Stimulated activated CD4-positive, alpha-beta T cell treated with anti-CD3 and anti-CD28 coated beads, Interleukin-12 subunit alpha, Interleukin-12 subunit beta, amount 100 ng/mL, for 24 hours (primary cell): ENCODE measurements at places on chromosomes 16 and 17.

DNA sequence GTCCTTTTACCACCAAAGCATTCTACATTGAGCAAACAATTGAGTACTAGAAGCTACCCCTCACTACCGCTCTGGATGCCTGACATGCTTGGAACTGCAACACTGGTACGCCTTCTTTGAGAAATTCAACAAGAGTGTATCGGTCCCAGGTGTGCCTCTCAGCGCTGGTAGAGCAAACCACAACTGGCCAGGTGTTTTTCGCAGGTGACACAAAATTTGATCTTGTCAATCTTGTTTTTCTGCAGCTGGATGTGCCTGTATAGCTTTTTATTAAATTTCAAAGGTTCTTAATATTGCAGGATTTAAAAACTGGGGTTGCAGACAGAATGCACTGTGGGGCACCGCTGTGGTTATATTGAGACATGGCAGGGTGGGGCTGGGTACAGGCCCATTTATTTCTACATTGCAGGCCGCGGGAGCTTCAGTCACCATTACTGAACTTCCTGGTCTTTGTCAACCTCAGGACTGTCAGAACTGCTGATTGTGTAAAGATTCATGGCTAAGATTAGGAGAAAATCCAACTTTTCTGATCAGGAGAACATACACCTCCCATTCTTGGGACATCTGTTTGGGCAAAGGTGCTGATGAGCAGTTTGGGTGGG lies 4.5 kb upstream of the SNX20 start:
- no peak for DNase-seq

DNA sequence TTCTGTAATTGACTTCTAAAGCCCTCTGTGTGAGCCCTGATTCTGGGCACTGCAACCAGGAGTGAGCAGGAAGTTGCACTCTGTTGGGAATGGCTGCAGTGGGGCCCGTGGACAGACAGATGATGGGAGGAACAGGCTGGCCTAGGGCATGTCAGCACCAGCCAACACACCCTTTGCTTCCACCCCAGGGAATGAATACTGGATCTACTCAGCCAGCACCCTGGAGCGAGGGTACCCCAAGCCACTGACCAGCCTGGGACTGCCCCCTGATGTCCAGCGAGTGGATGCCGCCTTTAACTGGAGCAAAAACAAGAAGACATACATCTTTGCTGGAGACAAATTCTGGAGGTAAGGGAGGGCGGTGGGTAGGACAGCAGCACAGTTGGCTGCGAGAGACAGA lies 10.8 kb upstream of the LPCAT2 start:
- no peak for DNase-seq

DNA sequence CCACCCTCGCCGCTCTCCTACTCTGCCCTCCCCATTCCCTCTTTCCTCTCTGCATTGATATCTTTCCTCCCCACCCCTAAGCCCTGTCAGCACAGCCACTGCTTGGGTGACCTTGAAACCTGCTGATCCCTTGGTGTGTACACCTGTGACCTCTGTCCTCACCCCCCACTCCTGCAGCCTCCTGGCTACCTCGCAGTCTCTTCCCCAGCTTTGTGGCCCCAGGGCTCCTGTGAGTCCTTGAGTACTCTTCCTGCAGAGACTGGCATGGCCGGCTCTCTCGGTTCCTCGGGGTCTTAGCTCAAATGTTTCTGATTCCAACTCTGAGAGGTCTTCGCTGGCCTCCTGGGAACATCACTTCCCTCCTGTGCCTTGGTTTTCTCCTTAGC lies 31.7 kb downstream of the ADCY7 start:
- no peak for DNase-seq

DNA sequence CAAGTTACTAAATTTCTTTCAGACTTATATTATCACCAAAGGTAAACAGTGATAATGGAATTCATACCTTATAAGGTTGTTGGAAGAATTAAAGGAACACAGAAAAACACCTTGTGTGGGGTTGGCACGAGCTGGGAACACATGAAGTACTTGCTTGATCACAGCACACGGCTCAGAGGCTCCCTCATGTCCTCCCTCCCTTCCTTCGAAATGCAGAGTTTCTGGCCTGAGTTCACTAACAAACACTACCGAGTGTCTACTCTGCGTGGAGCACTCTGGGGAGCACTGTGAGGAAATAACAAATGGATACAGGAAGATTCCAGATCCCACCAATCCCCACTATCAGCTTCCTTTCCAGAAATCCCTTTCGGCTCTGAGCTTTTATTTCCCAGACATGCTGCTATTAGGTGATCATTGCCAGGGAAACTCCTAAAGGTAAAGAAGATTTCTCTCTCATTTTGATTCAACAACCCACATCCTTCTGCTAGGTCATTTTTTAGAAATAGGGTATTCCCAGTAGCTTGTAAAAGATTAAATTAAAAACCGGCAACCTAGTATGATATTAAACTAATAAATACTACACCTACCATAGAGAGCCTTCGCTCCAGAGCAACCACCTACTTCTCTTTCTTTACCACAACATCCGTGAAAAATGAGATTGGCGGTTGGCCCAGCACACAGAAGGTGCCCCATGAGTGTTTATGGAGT lies 6.1 kb upstream of the HNF1B start:
- no peak for DNase-seq

DNA sequence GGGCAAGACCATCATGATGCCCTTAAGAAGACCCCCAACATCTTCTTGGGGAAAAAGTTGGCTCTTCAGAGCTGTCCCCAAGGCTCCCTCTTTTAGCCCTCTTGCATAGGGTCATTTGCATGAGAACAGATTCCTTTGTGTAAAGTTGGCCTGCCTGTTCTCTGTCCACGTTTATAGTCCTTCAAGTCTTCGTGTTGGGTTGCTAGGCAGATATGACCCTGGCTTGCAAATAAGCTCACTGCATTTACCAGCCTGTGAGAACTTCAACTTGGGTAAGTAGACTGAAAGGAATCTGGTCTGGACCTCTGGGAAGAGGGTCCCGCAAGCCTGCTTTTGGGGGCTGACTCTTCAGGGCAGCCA lies 2.9 kb downstream of the ARSG start:
- no peak for DNase-seq

DNA sequence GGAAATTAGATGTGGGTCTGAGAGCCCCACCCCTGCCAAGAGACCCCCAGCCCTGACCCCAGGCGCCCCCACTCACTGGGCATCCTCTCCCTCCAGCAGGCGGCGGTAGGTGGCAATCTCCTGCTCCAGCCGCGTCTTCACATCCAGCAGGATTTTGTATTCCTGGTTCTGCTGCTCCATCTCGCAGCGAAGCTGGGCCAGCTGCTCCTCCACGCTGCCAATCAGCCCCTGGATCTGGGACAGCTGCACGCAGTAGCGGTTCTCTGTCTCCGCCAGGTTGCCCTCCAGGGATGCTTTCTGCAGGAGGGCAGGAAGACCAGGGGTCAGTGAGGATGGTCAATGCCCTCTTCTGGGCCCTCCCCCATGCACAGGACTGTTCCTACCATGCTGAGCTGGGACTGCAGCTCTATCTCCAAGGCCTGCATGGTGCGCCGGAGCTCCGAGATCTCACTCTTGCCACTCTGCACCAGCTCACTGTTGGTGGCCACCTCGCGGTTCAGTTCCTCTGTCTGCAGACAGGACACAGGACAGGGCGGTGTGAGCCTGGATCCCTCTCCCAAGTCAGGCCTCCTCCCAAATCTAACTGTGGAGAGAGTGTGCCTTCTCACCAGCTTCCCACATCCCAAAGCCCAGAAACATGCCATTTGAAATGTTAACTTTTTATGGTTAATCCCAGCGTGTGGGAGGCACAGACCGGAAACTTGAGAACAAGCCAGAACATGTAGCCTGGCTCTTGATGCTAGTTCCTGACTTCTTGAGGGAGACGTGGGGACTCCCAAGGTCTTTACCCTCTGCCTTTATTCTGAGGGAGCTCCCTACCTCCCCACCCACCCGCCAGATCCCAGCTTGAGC lies 3.6 kb downstream of the KRT17 start:
- no peak for DNase-seq

GRCh38 chr16:16033208-16033717 lies 83.8 kb downstream of the ABCC1 start:
- no peak for DNase-seq

GRCh38 chr16:71895679-71896365 lies 491 bp downstream of the IST1 start:
- no peak for DNase-seq

GRCh38 chr16:56262148-56262547 lies 70.9 kb downstream of the GNAO1 start:
- DNase-seq, result no peak

GRCh38 chr17:74118504-74118903 lies 85.0 kb upstream of the RPL38 start:
- DNase-seq, result no peak

DNA sequence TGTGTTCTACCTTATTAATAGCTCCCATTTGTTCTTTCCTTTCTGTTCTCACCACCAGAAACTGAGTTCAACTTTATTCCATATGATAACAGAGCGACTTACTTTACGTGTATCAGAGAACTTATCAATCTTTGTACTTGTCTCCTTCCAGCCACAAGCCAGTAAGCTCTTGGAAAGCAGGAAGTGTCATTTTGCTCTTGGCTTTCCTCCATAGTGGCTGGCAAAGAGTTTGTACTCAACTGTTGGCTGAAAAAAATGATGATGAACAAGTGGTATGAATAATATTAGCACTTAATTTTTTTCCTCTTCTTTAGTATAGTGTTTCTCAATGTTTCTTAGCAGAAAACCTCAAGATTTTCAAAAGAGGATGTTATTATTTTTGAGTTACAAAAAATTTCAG lies 182.4 kb upstream of the TOM1L1 start:
- no peak for DNase-seq

- no peak for DNase-seq
Measured at GRCh38 chr16:49744244-49745220, 111.4 kb downstream of the ZNF423 start.

DNA sequence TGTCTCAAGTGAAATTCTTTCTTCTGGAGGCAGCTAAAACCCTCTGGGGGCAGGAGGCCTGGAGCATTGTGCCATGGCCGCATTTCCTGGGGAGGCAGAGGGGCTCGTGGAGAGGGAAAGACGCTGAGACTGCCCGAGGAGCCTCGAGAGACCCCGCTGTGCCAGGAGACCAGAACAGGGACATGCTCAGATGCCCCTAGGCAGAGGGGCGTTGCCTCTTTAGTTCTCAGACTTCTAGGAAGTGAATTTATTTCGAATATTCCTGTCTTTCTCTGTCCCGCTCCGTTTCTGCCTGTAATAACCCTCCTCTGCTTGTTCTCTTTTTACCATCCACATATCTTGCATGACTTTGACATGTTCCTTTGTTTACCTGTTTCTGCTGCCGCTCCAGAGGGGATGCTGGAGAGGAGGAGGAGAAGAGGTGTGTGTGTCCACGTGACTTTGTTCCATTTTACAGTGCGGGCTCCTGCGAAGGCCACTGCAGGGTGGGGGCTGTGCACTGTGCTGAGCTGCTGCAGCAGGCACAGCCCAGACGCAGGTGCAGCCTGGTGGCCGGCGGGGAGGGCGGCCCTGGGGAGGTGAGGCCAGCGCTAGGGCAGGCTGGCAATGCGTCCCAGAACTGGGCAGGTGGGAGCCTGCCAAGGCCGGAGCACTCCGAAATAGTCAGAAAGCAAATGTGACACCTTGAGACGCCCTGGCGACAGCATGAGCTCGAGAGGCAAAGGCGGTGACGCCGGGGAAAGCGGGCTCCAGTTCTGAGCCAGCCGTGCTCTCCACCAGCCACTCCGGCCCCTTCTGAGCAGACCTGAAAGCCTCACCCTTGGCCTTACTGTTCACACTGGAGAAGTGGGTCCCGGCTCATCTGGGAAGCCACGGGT lies 29.9 kb downstream of the CIBAR2 start:
- DNase-seq, result no peak

GRCh38 chr16:14011846-14012245 lies 59.3 kb upstream of the MRTFB start:
- no peak for DNase-seq
